Left lung (tissue), 14 donors: ENCODE measurements at places on chromosomes 6 and 20. TPM values are rescaled to one million over a fixed set of nuclear protein-coding genes. Genes with fewer than 3 reads are reported as not detected.

DNA sequence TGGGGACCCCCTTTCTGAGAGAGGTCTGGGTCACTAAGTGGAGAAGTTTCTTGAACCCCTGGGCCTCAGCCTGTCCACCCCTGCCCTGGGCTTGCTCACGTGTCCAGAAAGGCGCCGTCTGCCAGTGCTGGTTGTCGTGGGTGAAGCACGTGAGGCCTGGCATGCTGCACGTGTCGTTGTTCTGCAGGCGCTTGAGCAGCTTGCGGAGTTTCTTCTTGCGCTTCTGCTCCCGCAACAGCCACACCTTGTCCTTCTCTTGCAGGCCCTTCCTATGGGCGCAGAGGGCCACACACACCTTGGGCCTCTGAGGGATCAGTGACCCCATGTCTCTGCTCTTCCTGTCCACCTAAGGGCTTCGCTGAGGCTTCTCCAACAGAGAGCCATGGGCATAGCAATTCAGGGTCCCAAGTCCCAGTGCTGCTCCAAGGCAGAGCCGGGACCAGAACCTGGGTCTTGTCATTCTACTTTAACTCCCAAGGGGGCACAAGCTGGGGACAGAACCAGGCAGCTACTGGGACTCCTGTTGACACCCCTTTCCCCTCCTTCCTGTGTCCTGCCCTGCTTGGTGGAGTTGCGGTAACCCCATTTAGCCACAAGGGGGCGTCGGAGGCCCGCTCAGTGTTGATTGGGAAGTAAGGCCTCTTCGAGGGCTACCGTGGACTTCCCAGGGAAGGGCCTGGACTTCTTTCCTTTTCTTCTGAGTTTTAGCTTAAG lies 121.8 kb downstream of the SULF2 start:
- H3K36me3 ChIP-seq = peaks cover 33% of the 10 kb centered on the region
- H3K27me3 ChIP-seq = no peaks in the 10 kb centered on the region
- H3K4me1 ChIP-seq = no peaks in the 10 kb centered on the region
- no peak overlapping the region for H3K27ac ChIP-seq

DNA sequence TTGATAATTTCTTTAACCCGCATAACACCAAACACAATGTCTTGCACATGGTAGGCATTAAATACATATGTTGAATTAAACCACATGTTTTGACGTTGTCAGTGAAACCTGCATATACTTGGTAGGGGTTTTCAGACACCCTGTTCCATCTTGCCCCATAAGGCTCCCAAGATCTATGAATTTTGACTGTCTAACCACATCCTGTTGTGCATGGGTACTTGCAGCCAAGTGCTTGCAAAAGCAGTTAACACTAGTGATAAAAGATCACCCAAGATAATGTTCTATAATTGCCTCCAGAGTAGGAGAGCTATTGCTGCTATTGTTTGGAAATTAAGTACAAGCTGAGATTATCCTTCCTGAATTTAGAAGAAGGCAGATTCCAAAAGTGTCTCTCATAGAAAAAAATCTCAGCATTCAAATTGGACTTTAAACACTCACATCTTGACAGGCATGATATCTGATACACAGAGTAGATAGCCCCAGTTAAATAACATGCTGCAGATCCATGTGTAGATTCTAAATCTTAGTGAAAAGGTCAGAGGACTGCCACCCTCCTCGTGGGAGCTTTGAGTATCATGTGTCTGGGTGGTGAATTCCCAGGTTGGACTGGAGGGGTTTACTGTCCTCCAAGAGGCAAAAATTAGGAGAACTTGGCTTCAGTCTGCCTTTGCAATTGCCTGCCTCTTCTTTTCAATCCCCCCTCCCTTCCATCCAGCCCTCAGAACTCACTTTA lies 25.8 kb upstream of the CCN6 start:
- no peaks in the 10 kb centered on the region for H3K27me3 ChIP-seq
- no peak overlapping the region for H3K27ac ChIP-seq
- no peaks in the 10 kb centered on the region for H3K36me3 ChIP-seq
- H3K4me3 ChIP-seq = no peak overlapping the region
- no peaks in the 10 kb centered on the region for H3K4me1 ChIP-seq

GRCh38 chr6:14549871-14550270 lies 432.3 kb downstream of the CD83 start:
- H3K27me3 ChIP-seq = no peaks in the 10 kb centered on the region
- H3K27ac ChIP-seq = no peak overlapping the region
- no peak overlapping the region for H3K4me3 ChIP-seq
- no peak for DNase-seq
- H3K4me1 ChIP-seq = no peaks in the 10 kb centered on the region

- H3K4me1 ChIP-seq = no peaks in the 10 kb centered on the region
- no peaks in the 10 kb centered on the region for H3K36me3 ChIP-seq
- no peak overlapping the region for H3K27ac ChIP-seq
- no peaks in the 10 kb centered on the region for H3K27me3 ChIP-seq
- no peak for DNase-seq
Measured at GRCh38 chr20:34271956-34272355, 30.7 kb downstream of the ASIP start.

DNA sequence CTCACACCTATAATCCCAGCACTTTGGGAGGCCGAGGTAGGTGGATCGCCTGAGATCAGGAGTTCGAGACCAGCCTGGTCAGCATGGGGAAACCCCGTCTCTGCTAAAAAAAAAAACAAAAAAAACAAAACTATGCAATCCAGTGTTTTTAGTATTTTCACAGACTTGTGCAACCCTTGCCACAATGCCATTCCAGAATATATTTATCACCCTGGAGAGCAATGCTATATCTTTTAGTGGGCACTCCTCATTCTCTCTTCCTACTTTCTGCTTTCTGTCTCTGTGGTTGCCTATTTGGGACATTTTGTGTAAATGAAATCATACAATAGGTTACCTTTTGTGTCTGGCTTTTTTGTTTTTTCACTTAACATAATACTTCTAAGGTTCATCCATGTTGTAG lies 39.1 kb upstream of the MROH8 start:
- no peak overlapping the region for H3K4me3 ChIP-seq
- no peaks in the 10 kb centered on the region for H3K4me1 ChIP-seq
- peaks cover 67% of the 10 kb centered on the region for H3K36me3 ChIP-seq

The CCN6 gene
- total RNA-seq = not detected
